Naive thymus-derived CD4-positive, alpha-beta T cell (primary cell): ENCODE measurements at places on chromosomes 5 and 9. TPM values are rescaled to one million over a fixed set of nuclear protein-coding genes. Genes with fewer than 3 reads are reported as not detected.

The TEK gene
- total RNA-seq, result not detected

The GPR21 gene
- total RNA-seq, result 2.4 TPM

The DPYSL3 gene
- total RNA-seq, result not detected

The GPBP1 gene
- 99.2 and 99.4 TPM in 2 replicates for total RNA-seq

The SLC6A3 gene
- not detected for total RNA-seq

The SLC6A7 gene
- not detected for total RNA-seq

The NR5A1 gene
- 0.11 TPM for total RNA-seq

The TMC1 gene
- not detected for total RNA-seq
